NCI-H2081 treated with DMSO at 0.1 percent for 48 hours (cell line): ENCODE measurements at places on chromosomes 12 and 14.

DNA sequence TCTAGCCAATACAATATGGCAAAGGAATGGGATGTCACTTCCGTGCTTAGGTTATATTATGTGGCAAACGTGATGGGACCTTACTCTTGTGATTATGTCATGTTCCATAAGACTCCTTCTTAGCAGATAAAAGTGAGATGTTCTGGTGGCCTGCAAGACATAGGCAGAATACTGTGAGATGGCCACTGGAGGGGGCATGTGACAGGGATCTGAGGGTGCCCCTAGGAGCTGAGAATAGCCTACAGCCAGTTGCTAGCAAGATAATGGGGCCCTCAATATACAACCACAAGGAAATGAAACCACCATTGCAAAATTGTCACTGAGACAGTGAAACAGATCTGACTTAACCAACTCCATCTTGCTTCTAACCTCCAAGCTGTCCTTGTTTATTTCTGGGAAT, 151.4 kb upstream of the SSTR1 start:
- DNase-seq, result no peak

GRCh38 chr14:19823765-19824164, 20.2 kb downstream of the OR4N2 start:
- DNase-seq, result no peak

DNA sequence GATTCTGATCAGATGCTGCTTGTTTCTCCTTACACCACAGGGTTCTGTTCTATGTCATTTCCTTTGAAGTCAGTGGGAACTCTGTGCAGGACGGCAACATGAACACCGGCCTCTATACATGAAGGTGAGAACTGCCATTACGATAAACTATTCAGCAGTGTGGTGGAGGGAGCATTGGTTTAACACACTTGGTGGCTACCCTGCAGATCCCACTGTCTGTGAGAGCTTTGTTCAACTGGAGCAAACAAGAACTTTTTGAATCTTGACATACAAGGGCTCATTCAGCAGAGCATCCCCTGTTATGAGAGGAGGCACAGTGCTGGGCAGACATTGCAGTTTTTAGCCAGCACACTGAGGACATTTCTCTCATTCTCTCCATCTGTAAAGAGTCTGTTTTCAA, 10.7 kb upstream of the FRS2 start:
- no peak for DNase-seq

GRCh38 chr12:111368291-111368787, 556 bp downstream of the PHETA1 start:
- no peak for DNase-seq

DNA sequence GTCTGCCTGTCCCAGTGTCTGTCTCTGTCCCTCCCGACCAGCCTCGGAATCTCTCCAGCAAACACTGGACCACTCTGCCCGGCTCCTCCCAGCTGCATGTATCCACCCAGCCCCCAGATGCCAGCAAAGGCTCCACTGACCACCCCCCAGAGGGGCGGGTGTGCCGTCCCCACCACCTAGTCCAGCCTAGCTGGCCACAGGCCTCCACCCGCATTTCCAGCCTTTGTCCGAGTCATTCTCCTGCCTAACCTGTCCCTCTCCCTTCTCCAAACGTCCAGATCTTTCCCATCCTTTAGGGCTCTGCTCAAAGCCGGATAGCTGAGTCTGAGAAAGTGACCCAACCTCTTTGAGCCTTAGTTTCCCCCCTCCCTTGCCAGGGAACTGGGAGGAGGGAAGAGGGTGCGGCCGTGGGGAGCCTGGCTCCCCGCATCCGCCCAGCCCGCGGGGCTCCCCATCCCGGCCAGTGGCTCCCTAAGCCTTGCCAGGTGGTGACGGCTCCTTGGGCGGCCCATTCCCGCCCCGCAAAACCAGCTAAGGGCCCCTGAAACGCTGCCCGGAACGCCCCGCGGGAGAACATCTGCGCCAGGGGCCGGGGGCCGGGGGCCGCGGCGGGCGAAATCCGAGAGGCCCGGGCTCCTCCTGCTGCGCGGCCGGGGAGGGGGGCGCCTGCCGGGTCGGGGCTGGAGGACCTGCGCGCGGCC, 34.6 kb upstream of the ANKRD9 start:
- DNase-seq, result no peak

- no peak for DNase-seq
These were observed 55.6 kb downstream of the CLIP1 start for GRCh38 chr12:122366685-122367475.

- no peak for DNase-seq
These were observed 44.2 kb upstream of the DCD start for GRCh38 chr12:54692353-54692752.

DNA sequence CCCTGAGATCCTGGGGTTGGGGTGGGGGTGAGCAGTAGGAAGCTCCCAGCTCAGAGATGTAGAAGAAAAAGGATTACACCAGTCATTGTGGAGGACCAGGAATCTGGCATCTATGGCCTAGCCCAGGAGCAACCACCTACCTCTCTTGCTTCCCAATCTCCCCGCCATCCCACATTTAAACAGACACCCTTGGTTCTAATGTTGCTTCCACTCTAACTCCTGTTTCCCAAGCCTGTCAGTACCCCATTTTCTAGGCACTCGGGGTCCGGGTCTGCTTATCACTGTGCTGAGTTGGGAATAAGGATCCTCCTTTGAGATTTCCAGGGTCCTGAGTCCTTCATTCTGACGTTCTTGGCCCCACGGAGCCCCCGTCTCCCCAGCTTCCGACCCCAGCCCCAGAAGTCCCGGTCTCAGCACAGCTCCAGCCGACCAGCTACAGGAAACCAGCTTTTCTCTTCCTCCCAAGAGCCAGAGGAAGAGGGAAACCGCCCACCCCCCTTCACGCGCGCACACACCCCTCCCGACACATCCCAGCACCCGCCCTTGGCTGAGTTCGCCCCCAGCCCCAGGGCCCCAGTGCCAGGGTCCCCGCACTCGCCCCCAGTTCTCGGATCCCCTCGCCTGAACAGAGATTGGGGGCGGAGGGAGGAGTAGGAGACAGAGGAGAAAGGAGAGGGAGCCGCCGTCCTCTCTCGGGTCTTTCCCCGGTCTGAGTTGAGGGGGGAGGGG, 1.2 kb downstream of the ITGA5 start:
- no peak for DNase-seq

GRCh38 chr12:52442600-52443061, 8.5 kb upstream of the KRT75 start:
- no peak for DNase-seq

- no peak for DNase-seq
These were observed 266.4 kb downstream of the NAV3 start for GRCh38 chr12:78096909-78097597.

DNA sequence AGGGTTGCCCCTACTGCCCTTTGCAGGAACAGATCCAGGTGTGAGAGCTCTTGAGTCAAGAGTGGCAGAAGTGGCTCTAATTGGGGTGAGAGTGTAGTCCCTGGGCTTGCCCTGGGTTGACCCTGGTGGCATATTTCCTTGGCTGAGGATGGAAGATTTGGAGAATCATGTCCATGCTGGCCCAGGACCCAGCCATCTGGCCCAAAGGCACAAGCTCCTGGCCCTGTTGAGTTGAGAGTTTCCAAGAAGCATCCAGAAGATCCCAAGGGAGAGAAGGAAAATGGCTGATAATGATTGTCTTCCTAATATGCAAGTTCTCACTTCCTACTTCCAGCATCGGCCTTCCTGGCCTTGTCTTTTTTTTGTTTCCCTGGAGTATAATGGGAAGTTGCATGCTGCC, 55.5 kb upstream of the SRSF5 start:
- DNase-seq, result no peak

GRCh38 chr14:61153914-61154545, 127.1 kb downstream of the TMEM30B start:
- no peak for DNase-seq

GRCh38 chr12:82605115-82605514, 81.6 kb upstream of the TMTC2 start:
- DNase-seq, result no peak
